ENCODE measurements at places on chromosomes 6 and 20.

- DNase-seq = no peak
These were observed 123.9 kb downstream of the UNC5CL start for GRCh38 chr6:40915165-40915564.

GRCh38 chr20:12077875-12078274 lies 160.2 kb downstream of the BTBD3 start:
- DNase-seq = no peak

DNA sequence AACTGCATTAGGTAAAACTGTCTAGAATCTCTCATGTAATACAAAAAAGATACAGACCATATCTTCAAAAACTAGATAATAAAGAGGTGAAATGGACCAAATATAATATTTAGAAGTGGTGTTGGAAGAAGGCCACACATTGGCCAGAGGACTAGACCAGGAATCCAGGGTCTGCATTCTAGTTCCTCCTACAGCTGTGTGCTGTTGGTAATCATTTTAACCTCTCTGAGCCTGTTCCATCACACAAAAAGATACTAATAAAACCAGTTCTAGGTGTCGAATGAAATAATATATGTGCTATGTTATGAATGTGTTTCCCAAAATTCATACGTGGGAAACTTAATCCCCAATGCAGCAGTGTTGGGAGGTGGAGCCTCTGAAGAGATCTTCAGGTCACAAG lies 111.6 kb upstream of the RREB1 start:
- no peak for DNase-seq

GRCh38 chr20:1631309-1632151 lies 11.7 kb upstream of the SIRPB1 start:
- DNase-seq = no peak

GRCh38 chr6:136696238-136696637 lies 96.0 kb downstream of the MAP3K5 start:
- DNase-seq = no peak

DNA sequence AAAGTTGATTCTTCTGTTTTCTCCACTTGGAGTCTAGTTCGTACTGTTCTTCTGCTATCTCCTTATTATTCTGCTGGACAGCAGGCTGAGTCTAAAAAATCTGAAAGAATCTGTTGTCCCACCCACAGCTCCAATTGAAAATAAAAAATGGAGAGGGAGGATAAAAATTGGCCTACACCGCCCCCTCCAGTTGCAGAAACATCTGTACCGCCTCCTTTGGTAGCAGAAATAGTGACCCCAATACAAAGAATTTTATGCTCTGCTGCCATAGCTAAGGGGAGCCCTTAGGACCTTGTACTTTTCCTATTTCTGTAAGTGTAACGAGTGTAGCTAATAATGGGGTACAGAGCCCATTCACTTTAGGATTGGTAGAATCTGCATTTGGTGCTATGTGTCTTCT lies 4.9 kb upstream of the FKBP1A start:
- DNase-seq = no peak

DNA sequence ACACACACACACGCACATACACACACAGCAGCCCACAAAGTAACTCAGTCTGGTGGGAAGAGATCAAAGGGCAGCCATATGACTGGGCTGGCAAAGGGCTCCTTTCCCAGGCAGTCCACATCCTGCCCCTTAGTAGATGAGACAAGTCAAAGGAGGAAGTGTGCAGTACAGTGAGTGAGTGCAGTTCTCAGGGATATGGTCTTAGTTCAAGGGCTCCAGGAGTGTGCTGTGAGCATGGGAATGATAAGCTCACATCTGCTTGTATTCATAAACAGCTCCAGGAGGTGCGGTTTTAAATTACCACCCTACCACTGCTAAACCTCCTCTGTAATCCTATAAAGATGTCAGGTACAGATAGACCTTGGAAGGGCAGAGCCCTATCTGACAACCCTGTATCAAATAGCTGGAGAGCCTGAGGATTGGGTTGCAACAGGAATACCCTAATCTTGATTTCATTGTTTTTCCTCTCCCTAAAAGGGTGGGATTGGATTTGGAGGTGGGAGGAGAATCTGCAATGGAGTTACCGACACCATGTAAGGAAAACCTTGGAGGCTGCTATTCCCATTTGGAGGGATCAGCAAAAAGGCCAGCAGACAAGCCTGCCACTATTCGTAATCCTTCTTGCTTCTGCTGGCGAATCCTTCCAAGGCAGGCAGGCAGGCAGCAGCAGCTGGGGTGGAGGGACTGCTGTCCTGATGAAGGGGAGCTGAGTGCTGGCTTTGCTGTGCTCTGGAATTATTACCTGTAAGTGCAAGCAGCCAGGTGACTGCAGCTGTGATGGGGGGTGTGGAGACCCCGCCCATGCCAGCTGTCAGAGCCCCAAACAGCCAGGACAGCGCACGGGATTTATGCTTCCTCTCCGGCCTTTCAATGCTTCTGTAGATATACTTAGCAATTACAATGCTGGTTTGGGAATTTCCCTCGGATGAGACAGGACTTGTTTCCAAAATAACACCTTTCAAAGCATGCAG lies 342.7 kb downstream of the PRL start:
- DNase-seq = no peak

DNA sequence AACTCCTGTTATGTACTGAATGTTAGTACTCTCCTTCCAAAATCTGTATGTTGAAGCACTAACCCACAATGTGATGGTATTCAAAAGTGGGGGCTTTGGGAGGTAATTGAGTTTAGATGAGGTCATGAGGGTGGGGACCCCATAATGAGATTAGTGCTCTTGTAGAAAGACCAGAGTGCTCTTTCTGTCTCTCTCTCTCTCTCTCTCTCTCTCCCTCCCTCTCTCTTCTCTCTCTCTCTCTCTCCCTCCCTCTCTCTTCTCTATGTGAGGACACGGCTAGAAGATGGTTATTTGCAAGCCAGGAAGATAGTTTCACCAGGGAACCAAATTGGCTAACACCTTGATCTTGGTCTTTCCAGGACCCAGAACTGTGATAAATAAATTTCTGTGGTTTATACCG lies 107.4 kb downstream of the TBX18 start:
- DNase-seq = no peak

GRCh38 chr6:154501578-154501868 lies 9.0 kb downstream of the CNKSR3 start:
- DNase-seq = no peak

DNA sequence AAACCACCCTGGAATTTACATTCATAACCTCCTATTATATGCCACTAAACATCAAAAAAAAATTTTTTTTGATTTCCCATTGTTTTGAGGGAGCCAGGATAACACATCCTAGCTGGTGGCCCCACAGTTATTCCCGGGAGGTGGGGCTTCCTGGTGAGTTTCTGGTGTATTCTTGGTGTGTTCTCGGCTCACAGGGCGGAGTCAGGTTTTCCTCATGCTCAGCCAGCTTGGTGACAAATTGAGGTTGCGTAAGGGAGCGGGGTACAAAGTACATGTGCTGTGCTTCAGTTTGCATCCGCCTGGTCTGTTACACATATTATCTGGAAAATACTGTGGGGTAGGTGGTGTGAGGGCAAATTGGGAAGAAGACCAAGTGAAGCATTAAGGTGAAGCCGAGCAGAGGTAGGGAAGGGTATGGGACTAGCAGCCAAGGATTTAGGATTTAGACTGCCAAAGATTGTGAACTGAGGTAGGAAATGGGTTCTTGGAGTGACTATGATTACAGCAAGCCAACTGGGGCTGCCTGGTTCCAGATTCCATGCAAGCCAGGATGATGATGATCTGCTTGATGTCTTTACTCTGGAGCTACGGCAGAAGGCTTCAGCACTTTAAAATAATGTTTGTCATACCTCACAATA lies 46.2 kb upstream of the EEF1A1 start:
- no peak for DNase-seq

GRCh38 chr6:41334482-41335040 lies 847 bp upstream of the NCR2 start:
- no peak for DNase-seq

GRCh38 chr20:49781676-49782075 lies 31.0 kb upstream of the SLC9A8 start:
- DNase-seq = no peak

GRCh38 chr6:99467509-99468106 lies 42.5 kb upstream of the PNISR start:
- no peak for DNase-seq

GRCh38 chr20:45311589-45312211 lies 3.6 kb upstream of the MATN4 start:
- DNase-seq = no peak

- DNase-seq = no peak
These were observed 19.8 kb upstream of the MAP1LC3A start for GRCh38 chr20:34538671-34539123.

DNA sequence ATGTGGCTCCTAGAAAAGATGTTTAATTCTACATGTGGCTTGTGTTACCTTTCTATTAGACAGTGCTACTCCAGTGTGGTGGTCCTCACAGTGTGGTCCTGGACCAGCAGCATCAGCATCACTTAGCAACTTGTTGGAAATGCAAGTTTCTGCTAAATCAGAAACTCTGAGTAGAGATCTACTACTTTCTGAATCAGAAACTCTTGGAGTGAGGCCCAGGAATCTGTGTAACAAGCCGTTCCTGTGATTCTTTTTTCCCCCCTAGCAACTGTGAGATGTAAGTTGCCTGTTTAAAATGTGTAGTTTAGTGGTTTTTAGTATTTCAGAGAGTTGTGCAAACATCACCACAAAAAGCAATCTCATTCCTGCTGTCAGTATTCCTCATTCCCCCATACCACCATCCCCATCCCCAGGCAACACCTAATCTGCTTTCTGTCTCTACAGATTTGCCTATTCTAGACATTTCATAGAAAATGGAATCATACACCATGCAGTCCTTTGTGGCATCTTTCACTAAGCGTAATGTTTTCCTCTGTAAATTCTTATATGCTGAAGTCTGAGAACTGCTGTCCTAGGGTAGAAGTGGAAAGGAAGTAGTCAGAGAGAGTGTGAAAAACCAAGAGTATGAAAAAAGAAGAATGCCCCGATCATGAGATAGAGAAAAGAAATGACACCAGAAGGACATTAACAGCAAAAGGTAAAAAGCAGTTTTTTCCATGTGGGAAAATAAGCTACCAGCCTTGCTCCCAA lies 18.9 kb upstream of the BTBD9 start:
- no peak for DNase-seq

- no peak for DNase-seq
These were observed 418.6 kb upstream of the MAN1A1 start for GRCh38 chr6:119768201-119768600.

DNA sequence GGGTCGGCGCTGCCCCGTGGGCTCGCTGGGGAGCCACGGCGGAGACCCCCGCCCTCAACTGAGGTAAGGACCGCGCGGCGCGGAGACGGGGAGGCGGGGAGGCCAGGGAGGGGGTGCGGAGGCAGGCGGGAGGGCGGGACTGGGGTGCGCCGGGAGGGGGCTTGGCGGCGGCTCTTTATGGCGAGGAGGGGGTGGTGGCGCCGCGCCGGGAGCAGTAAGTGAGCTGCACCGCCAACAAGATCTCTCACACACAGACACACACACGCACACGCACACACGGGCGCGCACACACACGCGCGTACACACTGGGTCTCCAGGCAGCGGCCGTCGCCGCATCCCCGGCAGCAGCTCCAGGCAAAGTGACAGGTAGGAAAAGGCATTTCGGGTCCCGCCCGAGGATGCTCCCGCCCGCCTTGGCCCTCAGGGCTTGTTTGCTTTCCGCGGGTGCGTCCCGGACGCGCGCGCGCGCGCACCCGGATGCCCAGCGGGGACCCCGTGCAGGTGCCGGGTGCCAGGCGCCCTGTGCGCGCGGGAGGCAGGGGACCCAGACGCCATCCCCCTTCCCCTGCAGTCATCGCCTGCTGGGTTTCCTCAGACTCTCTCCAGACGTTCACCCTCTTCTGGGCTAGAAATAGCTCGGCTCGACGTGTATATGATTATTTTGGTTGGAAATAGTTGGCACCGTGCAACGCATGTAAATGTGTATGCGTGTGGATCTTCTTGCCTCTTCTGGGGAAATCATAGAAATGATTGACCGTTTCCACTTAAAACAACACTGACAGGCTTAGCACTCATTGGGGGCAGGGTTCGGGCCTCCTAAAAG lies at the start of gene PLCB4:
PLCB4 (plus strand) TSS at position 247 of the 823 bp plus-strand sequence. CDS start 238,728 bp downstream, outside the sequence.
- DNase-seq = no peak

- DNase-seq = no peak
These were observed 9.7 kb upstream of the EDN1 start for GRCh38 chr6:12280458-12280857.

DNA sequence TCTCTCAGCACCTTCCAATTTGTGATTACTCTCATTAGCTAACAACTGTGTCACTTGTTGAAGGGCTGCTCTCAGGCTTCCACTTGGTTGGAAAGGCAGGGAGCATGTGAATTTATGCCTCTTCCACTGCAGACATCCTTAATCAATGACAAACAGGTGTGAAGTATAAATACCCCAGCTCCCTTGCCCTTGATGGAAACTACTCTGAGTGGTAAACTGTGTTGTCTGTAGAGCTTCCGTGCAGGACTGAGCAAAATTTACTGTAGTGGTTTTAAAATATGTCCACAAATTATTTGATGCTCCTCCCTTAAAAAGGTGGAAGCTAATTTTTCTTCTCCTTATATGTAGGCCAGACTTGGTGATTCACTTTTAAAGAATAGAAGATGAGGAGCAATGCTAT lies 253.0 kb upstream of the TBX18 start:
- DNase-seq = no peak

DNA sequence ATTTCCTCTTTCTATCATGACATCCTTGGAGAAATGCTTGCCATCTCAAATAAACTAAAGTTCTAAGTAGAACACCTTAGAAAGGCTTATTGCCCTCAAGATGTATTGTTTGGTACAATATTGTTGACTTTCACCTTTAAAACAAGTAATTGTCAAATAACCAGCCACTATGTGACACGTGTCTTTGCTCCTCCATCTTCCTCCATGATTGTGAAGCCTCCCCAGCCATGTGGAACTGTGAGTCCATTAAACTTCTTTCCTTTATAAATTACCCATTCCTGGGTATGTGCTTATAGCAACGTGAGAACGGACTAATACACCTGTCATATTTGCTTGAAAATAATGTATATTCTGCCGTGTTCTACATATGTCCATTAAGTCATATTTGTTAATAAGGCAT lies 126.5 kb downstream of the BMP5 start:
- DNase-seq = no peak

GRCh38 chr6:170440437-170440836 lies 112.7 kb downstream of the PSMB1 start:
- DNase-seq = no peak

GRCh38 chr6:45483021-45483420 lies 105.3 kb upstream of the SUPT3H start:
- no peak for DNase-seq

Measured in NCI-H1048 (cell line).